Cortex of kidney (tissue), 1 donor: ENCODE measurements at places on chromosomes 7 and 10.

DNA sequence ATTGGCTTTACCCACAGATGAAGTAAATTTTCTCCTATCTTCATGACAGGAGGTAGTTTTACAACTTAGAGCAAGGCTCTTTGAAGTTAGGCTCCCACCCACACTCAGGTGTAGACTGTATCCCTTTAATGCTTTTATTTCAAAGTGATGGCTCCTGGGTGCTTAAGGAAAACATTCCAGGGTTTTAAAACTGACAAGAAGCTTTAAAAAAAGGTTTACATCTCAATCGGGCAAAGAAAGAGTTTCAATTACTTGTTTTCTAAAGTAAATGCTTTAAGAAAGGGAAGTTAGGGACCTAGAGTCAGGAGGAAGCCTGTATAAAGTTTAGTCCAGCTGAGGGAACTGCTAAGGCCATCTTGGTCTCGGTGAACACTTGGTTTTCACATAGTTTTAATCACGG is 1153.8 kb upstream of the C7orf33 start:
- no peak for DNase-seq

DNA sequence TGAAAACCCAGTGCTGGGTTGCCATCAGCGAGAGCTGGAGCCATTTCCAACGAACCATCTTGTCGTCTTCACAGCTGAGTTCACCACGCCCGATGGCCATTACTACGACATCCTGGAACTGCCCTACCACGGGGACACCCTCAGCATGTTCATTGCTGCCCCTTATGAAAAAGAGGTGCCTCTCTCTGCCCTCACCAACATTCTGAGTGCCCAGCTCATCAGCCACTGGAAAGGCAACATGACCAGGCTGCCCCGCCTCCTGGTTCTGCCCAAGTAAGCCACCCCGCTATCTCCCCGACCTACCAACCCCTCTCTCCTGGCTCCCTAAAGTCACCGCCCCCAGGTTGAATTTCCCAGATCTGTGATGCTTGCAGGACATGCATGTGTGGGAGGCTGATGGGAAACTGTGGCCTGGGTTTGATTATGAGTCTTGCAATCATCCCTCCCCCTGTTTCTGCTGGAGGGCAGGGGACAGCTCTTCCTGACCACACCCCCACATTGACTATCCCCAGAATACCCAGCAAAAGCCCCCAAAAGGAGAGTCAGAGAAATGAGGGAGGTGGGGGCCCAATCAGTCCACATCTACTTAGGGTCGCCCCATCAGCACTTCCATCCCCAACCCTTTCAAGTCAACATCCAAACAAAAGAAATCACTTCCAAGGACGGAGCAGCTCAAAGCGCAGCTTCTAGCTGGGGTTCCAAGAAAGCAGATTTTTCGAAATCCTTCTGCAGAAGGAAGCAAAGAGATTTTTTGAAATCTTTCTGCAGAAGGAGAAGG is 6.9 kb downstream of the SERPINE1 start:
- DNase-seq = no peak

GRCh38 chr10:95837783-95838182 is 70.0 kb upstream of the CC2D2B start:
- no peak for DNase-seq

DNA sequence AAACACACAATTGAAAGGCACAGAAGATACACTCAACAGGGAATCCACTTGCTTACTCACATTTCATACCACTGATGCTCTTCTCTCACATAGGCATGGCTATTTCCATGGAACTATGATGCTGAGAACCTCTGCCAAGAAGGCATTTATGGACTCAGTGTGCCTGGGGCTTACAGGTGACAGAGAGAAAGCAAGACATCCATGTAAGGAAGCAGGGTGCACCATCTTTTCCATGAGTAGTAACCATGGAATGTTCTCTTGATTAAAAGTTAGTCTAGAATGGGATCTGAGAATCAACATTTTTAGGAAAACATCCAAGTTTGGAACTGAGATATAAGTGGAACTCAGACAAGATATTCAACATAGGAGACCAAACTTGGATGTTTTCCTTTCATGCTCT is 52.5 kb upstream of the MACC1 start:
- DNase-seq = no peak

GRCh38 chr7:159034394-159034793 is 110.3 kb downstream of the VIPR2 start:
- no peak for DNase-seq

- no peak for DNase-seq
Measured at GRCh38 chr7:130009848-130010688, 41.1 kb downstream of the ZC3HC1 start.

DNA sequence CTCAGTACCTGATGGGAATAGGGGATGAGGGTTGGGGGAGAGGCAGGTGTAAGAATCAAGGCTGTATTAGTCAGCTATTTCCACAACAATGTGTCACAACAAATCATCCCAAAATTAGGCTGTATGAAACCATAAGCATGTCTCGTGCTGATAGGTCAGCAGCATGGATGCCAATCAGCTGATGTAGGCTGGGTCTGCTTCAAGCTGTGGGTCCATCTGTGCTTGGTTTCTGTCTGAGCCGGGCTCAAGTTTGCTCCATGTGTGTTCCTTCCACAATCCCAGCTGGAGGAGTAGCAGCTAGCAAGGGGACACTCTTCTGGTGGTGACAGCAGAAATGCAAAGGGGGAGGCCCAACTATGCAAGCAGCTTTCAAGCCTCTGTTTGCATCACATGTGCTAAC is 97.9 kb upstream of the ZNF746 start:
- DNase-seq = no peak

DNA sequence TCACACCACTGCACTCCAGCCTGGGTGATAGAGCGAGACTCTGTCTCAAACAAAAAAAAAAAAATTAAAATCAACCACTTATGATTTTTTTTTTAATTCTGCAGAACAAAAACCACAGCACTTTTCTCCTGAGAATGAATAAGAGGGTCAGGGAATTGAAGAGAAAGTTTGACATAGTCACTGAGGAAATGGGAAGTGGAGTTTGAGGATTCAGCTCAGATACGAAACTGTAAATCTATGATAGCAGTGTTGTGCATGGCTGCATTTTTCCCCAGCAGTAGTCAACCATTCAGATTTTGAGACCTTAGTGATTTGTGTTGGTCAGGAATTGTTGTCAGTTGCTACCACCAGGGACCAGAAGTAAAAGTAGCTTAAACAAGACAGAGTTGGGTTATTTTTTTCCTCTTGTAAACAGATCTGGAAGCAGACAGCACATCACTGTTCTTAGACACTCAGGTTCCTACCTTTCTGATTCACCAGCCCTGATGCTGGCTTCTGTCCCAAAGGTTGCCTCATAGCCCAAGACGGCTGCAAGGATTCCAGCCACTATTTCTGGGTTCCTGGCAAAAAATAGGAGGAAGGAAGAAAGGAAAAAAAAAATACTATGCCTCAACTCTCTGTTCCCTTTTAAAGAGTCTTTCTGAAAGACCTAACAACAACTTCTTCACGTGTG is 20.1 kb downstream of the PILRA start:
- DNase-seq = no peak

GRCh38 chr10:119455609-119456434 is 86.7 kb downstream of the RGS10 start:
- DNase-seq = no peak

GRCh38 chr7:115435178-115435577 is 513.3 kb downstream of the MDFIC start:
- no peak for DNase-seq

DNA sequence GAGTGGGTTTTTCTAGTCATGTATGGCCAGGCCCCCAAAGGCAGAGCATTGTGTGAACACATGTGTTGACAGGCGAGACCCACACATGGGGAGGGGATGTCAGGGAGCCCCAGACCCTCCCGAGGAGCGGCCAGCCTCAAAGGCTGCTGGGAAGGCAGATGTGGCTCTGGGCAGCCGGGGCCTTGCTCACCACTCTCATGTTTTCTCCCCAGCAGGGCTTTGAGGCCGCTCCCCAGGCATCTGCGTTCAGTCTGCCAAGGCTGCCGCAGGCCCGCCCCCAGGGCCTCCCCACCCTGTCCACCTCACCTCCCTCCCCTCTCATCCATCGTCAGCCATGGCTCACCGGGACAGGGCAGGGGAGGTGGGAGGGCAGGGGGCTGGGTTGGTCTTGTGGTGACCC is 16.6 kb upstream of the VSIR start:
- no peak for DNase-seq

DNA sequence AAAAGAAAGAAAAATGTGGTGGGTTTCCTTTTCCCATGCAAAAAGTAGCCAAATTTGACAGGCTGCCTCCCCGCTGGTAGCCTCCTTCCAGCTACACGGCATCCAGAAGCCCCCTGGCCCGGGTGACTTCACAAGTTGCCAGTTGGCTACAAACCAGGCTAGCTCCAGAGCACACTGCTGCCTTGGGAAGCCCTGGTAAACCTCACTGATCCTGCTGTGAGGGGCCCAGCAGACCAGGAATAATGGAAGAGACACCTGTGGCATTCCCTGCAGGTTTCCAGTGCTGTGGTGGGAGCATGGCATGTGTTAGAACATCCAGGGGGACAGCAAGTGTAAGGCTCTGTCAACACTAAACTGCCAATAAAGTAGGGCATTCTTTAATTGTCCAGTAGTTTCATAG is 55.7 kb upstream of the TM9SF3 start:
- DNase-seq = no peak

DNA sequence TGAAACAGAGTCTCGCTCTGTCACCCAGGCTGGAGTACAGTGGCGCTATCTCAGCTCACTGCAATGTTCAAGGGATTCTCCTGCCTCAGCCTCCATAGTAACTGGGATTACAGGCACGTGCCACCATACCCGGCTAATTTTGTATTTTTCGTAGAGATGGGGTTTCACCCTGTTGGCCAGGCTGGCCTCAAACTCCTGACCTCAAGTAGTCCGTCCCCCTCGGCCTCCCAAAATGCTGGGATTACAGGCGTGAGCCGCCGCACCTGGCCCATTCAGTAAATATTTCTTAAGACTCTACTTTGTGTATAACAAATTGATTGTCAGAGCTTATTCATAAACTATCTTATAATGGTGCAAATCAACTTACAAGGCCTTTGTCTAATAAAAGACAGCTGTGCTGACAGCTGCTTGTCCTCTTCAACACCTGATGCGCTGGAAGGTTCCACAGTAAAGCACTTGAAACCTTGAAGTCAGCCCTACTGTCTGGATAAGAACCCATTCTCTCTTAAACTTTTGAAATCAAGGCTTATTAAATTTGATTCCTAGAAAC is 14.7 kb downstream of the ECHDC3 start:
- no peak for DNase-seq

DNA sequence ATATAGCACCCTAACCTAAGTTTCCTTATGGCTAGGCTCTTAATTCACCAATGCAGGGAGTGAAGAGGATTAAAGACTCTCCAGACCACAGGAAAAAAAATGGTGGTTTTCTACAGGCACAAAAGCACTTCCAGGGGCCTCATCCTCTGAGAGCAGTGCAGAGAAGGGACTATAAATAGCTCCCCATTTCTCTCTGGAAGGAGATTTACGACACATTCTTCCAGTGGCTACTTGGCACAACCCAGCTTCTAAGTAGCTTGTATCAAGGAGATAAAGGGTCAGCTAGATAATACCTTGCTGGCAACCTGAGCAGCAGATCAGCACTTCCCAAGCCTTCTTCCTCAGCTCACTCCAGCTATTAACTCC is 73.5 kb downstream of the CRPPA start:
- DNase-seq = no peak

- no peak for DNase-seq
Measured at GRCh38 chr7:2199528-2199927, 33.2 kb downstream of the MAD1L1 start.

- no peak for DNase-seq
Measured at GRCh38 chr10:12201543-12201942, 5.6 kb downstream of the CDC123 start.

- no peak for DNase-seq
Measured at GRCh38 chr7:39609113-39609934, 14.0 kb upstream of the RALA start.

DNA sequence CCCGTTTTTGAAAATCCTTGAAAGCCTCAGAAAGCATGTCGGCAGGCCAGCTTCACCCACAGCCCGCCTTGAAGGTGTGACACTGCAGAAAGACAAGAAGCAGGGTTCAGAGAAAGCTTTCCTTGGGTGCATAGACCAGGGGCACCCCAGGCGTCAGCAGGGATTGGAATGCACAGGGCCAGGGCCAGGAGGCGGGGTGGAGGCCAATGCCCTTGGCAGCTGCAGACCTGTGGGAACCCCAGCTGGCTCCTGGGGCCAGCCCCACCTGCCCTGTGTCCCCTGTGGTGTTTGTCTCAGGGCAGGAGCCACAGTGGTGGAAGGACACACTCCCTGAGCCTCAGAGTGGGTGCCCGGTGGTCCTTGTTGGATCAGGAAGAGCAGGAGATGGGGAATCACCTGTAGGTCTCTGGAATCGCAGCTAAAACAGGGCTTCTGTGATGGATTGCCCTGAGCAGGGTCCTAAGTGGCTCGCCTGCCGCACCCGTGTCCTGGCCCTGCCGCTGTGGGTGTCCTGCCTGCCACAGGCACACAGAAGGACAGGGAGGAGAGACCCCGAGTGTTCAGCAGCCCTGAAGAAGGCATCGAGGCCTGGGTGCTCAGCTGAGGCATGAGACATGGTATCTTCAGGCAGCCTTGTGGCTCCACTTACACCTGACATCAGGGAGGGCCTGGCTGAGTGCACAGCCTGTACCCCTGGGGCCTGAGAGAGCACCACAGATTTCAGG is 32.5 kb downstream of the ANXA8 start:
- DNase-seq = no peak

DNA sequence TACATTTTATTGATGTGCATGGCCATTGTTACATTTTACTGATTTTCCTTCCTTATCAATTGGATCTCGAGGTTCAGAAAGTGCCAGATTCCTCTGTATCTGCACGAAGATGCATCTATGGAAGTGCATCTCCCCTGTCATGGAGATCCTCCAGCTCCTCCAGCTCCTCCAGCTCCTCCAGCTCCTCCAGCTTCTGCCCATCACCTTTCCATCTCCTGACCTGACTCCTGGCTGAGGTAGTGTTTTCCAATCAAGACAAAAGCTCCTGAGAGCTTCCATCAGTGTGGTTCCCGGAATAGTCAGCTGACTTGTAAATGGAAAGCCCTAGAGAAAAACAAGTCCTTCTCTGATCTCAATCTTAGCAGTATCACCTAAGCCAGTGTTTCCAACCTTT is 90.8 kb upstream of the KLF6 start:
- no peak for DNase-seq

DNA sequence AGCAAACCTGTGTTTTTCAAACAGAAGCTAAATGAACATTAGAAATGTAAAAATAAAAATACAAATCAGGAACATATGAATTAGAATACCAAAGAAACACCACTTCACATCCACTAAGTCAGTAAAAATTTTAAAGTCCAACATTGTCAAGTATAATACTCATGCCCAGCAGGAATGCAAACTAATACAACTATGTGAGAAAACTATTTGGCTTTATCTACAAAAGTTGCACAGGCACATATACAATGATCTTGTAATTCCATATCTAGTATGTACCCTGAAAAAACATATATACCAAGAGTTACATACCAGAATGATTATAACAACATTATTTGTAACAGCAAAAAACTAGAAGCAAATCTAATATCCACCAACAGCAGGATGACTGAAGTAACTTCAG is 91.1 kb downstream of the RNF32 start:
- DNase-seq = no peak
